Stimulated activated CD4-positive, alpha-beta T cell treated with anti-CD3 and anti-CD28 coated beads, Interleukin-2, amount 100 ng/mL, for 24 hours (primary cell): ENCODE measurements at places on chromosomes 1 and 21.
A peak's percentile ranks its signal among the peaks of the same experiment; 100 is the strongest.

DNA sequence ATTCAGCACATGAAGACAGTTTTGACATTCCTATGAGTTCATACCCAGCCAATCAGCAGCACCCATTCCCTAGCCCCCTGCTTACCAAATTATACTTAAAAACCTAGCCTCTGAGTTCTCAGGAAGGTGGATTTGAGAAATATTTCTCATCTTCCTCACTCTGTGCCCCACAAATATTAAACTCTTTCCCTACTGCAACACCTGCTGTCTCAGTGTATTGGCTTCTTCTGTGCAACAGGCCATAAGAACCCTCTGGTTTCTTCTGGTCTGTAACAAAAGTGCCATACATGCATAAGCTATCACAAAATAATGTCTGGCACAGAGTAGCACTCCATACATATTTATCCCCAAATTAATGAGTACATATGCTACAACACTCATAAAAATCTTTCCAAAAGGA, 387.4 kb upstream of the CAMK1G start:
- DNase-seq, result no peak

DNA sequence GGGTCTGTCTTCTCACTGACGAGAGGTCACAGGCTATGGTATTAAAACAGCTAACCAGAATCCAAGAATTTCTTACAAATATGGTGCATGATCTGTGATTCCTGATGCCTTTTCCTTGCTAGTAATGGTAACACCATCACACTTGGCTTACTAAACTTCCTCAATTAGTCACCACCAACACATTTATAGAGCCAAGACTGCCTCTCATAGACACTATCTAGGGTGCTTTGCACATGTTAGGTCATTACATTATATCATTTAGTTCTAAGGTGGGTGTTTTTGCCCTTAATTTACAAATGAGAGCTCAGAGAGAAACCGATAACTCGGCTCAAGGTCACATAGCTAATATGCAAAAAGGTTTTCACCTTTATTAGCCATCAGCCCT, 8.7 kb downstream of the KIF21B start:
- no peak for DNase-seq

GRCh38 chr1:28078262-28078661, 10.1 kb downstream of the EYA3 start:
- DNase-seq, result no peak

- DNase-seq, result no peak
These were observed 16.5 kb upstream of the LCE2D start for GRCh38 chr1:152646656-152647055.

DNA sequence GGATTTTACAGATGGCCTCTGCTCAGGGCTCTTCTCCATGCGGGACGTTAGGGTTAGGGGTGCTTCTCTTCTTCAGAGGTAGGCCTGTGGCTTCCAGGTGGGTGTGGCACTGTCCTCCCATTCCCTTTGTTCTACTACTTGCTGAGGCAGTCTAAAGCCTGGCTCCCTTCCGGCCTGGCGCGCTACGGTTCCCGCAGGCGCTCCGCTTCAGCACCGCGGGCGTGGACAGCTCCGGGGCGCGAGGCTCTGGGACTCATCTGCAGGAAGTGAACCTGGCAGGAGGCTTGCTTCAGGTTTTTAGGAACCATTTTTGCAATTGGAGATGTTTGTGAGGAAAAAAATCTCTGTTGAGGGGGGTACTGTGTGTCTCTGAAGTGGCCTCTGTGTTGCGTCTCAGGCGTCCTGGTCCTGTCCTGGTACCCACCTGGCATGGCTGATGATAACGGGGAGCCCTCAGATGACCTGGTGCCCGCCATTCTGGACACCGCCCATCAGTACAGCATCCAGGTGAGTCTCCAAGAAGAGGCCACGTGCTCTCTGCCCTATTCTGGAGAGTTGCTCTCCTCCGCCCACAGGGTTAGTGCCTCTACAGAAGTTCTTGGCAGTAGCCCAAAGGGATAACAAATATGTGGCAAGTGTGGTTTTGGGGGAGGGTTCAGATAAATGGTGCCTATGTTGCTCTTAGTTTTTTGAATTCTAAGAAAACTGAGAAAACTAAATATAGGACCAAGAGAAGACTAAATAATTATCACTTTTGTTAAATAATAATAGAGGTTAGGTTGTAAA, 1.9 kb downstream of the MANEAL start:
- peak; percentile 52 for DNase-seq

DNA sequence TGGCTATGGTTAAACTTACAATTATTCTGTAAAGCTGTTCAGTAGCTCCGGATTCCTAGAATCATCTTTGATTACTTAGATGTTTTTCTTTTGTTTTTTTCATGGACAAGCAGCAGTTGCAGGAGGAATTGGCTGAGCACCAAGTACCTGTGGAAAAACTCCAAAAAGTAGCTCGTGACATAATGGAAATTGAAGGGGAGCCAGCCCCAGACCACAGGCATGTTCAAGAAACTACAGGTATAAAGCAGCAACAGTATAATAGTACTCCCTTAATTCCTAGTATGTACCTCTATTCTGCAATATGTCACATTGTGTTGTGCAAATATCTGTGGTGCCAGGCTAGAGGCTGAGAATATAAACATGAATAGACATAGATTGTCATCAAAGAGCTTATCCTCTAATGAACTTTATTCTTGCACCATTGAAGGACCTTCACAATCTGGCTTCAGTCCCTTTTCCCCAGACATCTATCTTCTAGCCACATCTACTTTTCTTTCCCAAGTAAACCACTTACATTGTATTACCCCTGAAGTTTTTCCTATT, 132.3 kb upstream of the BMP8A start:
- DNase-seq, result no peak
